ENCODE measurements at places on chromosomes 4 and X.
A peak's percentile ranks its signal among the peaks of the same experiment; 100 is the strongest.

DNA sequence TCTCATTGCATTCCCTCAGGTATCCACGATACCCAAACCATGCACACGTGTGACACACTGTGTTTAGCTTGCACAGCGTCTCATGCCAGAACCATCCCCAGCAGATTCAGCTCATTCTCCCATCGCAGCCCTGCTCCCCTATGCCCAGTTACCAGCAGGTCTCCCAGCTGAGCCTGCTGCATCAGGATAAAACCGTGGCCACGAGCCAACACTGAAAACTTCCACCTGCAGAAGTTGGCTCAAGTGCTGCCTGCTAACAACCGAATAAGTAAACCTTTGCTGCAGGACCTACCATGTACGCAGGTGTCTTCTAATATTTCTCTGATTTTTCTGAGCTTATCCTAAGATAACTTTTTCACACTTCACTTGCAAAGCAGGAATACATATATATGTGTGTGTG lies 120.4 kb upstream of the STS start:
- DNase-seq = no peak

GRCh38 chr4:142396279-142396678 lies 449.8 kb downstream of the INPP4B start:
- no peak for DNase-seq

DNA sequence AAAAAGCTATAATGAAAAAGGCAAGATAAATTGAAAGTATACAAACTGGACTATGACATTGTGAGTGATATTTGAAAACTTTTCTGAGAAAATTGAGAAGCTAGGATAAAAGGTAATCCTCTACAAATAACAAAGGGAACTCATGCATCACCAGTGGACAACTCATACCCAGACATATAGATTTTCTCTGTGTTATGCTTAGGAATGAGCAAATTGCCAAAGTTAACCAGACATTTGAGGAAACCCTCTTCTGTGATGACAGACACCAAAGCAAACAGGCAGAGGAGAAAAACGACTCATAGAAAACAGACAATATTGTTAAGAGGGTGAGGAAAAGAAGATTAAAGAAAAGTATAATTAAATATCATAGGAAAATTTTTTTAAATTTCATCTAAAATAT lies 186.5 kb downstream of the MAB21L2 start:
- no peak for DNase-seq

DNA sequence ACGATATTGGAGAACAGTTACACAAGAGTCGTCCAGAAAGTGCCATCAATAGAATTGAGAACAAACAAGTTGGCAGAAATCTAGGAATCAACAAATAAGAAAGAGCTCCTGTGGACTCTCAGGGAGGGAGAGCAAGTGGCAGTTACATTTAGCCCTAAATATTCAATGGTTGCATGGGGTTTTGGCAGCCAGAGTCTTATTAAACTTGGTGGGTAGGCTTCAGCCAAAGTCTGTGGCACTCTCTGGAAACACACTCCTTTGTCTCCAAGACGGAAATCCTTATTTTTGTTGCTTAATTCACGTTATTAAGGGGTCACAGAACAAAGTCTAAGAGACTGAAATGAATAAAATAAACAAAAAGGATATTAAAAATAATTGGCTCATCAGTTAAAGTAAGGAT lies 742.2 kb upstream of the ATOH1 start:
- DNase-seq = no peak

DNA sequence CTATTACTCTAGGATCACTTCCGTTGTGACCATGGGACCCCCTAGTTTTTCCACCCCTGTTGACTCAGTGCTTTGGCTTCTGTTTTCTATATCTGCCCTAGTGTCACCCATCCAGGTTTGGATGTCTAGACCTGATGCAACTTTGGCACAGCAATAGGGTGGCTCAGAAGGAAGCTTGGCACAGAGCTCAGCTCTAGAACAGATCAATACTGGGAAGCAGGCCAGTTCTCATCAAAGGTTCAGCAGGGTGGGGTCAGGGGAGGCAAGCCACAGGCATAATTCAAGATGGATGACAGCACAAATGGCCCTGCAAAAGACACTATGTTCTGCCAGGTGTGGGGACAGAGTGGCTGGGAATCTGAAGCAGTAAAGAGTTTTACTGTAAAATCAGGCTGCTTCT lies 74.2 kb upstream of the EGFL6 start:
- DNase-seq = no peak

DNA sequence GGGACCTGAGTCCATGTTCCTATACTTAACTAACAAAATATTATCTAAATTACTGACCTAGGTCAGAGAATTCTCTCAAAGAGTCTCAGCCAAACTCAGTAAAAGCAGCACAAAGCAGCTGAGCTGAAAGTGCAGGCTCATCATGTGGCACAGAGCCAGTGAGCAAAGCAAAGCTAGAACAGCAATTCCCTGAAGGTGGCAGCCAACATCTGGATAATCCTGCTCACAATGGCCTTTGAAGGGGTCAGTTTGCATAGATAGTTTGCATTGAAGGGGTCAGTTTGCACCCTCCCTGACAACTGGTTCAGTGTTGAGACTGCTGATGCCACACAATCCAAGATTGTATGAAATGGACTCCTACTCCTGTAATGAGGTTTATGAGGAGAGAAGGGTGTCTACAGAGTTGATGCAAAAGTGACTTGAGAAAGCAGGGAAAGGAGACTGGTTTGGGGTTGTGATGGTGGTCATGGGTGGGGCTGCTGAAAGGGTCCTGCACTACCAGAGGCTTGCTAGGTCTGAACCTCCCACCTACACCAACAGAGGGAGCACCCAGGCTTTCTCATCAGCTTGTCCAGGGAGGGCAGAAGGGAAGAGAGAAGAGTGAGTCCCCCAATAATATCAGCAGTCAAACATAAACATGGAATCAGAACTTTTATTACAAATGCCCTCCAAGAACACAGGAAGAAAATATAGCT lies 39.7 kb downstream of the TRIM61 start:
- DNase-seq = peak; percentile 50

GRCh38 chrX:46589977-46590723 lies 16.6 kb downstream of the CHST7 start:
- no peak for DNase-seq
